ENCODE measurements at places on chromosomes 1 and 21.
A peak's percentile ranks its signal among the peaks of the same experiment; 100 is the strongest.

- DNase-seq, result no peak
Observed at GRCh38 chr1:85450832-85451231, 14.1 kb downstream of the DDAH1 start.

DNA sequence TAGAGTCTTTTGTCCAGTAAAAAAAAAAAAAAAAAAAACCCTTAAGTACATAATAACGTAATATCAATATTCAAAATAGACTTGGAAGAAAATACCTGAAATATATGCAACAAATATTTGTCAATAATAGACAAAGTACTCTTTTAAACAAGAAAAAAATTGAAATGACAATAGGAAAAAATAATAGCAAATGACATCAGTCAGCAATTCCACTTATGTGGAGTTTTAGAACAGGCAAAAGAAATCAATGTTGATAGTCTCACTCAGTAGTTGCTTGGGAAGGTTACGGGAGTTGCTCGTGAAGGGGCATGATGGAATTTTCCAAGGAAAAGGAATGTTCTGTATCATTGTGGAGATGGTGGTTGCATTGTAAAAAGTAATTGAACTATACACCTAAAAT is 16.9 kb downstream of the LYPLAL1 start:
- no peak for DNase-seq

- DNase-seq, result no peak
Observed at GRCh38 chr1:186146974-186147373, 228.1 kb downstream of the TPR start.

- DNase-seq, result peak; percentile 58
Observed at GRCh38 chr1:185965870-185966269, 231.7 kb downstream of the HMCN1 start.

GRCh38 chr21:31426235-31426797 is 82.3 kb upstream of the TIAM1 start:
- DNase-seq, result no peak

GRCh38 chr1:215292932-215293331 is 210.4 kb downstream of the KCNK2 start:
- no peak for DNase-seq

GRCh38 chr21:17597680-17598079 is 15.0 kb downstream of the BTG3 start:
- DNase-seq, result no peak

DNA sequence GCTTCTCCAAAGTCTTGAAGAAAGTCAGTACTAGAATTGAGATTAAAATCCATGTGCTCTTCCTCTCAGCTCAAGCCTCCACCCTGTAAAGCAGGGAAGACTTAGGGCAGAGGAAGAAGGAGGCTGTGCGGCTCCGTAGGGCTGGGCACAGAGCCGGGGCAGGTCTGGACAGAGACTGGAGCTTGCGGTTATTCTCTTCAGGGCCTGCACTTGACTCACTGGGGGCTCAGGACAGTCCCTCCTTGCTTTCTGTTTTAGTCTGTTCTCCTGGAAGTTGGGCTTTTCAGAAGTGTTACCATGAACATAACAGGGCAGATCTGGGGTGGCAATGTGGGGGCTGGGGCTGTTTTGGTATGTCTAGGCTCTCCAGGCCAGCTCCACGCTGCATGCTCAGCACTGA is 21.6 kb upstream of the TRABD2B start:
- no peak for DNase-seq

DNA sequence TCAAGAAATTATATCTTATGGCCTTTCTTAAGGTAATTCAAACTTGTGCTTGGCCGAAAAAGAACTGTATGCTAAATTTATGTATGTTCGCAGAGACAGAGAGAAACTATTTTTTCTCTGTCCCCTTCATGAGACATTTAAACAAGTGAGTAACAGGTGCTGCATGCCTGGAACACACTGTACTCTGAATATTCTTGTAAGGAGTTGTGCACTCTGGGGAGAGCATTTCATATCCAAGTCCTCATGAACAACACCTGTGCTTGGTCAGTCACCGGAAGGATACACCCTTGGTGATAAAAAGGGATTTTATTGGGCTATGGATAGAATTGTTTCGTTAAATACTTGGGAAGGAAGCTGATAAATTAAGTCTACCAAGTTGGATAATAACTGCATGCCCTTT is 220.8 kb upstream of the NRIP1 start:
- no peak for DNase-seq

Data from GM04503 (cell line).